ENCODE measurements at places on chromosomes 4 and X.

GRCh38 chr4:41976775-41977516, 4.6 kb upstream of the DCAF4L1 start:
- no peak for DNase-seq

GRCh38 chr4:149293046-149293649, 522.5 kb downstream of the IQCM start:
- DNase-seq: no peak

DNA sequence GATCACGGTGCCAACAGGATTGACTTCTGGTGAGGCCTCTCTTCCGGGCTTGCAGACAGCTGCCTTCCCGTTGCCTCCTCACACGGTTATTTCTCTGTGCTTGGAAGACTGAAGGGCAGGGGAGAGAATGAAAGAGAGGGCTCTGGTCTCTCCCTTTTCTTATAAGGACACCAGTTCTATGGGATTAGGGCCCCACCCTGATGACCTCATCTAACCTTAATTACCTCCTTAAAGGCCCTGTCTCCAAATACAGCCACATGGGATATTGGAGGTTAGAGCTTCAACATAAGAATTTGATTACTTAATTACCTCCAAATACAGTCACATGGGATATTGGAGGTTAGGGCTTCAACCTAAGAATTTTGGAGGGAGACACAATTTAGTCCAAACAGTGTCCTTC, 46.5 kb downstream of the EVC start:
- no peak for DNase-seq

DNA sequence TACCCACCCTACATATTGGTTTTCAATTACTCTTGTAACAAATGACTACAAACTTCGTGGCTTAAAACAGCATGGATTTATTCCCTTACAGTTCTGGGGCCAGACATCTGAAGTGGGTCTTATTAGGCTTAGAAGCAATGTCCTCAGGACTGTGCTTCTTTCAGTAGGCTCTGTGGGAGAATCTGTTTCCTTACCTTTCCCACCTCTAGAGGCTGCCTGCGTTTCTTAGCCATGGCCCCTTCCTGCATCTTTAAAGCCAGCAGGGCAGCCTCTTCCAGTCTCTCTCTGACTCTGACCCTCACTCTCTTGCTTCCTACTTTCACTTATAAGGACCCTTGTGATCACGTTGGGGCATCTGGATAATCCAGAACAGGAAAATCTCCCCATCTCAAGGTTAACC, 252.5 kb upstream of the PGRMC2 start:
- DNase-seq: no peak

DNA sequence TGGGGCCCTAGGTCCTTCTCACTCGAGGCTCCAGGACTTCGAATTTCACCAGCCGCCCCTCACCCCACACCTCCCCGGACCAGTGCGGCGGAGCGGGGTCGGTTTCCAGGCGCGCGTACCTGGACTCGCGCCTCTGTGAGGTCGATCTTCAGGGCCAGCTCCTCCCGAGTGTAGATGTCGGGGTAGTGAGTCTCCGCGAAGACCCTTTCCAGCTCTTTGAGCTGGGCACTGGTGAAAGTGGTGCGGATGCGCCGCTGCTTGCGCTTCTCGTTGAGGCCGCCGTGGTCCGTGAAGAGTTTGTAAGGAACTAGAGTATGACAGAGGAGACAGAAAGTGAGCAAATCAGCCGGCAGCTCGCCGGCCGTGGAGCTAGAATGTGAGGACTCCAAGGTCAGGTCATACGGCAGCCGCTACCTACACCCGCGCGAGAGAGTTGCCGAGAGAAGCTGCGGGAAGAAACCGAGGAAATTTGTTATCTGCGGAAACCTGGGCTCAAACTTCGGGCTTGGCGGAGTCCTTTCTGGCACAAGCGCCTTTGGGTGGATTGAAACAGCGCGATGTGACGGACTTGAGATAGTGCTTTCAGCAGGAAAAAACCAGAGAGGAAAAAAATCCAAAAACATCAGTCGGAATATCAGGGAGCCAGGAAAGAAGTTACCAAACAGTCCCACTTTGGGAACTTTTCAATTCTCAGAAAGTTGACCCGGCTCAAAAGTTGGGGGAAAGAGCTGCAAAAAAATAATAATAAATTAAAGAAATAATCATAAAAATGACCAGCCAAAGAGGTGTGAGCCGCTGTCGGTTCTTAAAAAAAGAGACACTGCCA, 1.1 kb downstream of the PHOX2B start:
- peak; percentile 36 for DNase-seq

- no peak for DNase-seq
These were observed 18.6 kb downstream of the SHOX start for GRCh38 chrX:649166-649565.

- no peak for DNase-seq
These were observed 399.9 kb upstream of the PITX2 start for GRCh38 chr4:111022758-111023157.

DNA sequence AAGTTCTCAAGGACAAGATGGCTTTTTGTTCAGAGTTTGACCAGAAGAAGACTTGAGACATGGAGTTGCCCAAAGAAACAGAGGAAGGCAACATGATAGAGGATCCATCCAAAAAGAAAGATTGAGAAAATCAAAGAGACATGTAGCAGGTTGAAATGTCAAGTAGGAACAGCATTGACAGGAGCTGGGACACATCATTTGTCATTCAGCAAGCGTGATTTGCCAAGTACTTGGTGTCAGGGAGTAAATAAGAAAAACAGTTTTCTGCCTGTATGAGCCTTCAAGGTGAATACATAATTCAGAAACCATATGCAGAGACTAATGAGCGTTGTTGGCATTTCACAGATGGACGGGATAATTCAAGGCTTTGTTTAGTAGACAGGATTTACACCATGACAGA, 11.2 kb downstream of the SMIM31 start:
- no peak for DNase-seq

- no peak for DNase-seq
These were observed 51.9 kb downstream of the CC2D2A start for GRCh38 chr4:15521442-15522039.

DNA sequence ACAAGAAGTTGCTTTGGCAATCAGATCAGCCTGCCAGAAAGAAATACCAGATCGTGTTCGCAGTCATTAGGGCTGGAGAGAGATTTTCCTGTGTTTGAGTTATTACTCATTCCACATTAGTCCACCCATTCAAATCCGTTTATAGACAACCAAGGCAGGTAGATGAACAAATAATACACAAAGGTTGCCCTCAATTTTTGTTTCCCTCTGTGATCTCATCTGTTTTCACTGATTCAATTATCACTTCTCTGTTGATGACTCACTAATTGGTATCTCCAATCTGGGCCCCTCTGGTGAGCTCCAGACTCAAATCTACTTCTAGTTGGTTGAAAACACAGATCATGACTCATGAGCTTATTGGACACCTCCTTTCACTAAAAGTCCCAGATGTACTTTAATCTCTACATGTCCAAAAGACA, 54.5 kb downstream of the CHM start:
- DNase-seq: no peak

- no peak for DNase-seq
These were observed 112.2 kb upstream of the ENPP6 start for GRCh38 chr4:184329659-184330400.

GRCh38 chr4:171876636-171877035, 63.4 kb downstream of the GALNTL6 start:
- DNase-seq: no peak

DNA sequence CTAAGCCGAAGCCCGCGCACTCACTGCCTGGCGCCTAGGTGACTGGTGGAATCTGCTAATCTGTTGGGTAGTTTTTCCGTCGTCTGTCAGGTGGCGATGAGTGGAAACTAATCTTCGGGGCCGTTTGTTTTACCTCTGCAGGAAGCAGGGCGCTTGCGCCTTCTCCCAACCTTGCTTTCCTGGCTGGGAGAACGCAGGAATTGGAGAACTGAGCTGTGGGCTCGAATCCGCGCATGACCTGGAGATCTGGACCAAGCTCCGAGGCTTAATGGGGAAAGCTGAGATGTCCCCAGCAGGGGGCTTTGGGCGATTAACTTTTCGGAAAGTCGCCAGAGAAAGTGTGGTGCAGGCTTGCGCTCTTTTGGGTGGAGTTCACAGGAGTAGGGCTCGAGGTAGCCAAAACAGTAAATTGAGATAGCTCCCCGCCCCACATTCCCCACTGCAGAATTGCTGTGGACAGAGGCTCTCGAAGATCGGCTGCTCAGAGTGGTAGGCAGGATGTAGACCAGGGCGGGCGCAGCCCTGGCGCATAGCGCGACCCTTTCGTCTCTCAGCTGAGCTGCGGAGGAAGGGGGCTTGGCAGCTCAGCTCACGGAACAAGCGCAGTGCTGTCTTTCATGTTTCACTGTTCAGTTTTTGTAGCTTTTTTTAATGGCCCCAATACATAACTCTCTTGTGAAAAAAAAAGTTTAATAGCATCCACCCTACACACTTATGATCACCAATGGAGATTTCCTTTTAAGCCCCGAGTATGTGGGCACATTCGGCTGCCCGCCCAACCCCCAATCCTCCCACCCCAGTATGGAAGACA, 2.7 kb upstream of the FGF5 start:
- no peak for DNase-seq

DNA sequence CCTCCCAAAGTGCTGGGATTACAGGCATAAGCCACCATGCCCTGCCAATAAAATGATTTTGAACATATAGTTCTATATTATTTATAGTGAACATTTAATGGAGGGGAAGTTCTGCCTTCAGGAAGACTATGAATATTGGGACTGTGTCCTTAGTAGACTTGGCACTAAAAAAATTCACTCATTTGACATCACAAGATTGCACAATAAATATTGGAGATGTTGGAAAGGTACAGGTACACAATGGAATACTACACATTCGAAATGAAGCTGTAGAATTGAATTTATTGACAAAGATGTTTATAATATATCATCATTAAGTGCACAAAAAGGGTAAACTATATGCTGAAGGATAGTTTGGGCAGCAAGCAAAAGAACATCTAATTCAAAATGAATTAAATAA, 13.0 kb upstream of the TMPRSS11E start:
- DNase-seq: no peak

DNA sequence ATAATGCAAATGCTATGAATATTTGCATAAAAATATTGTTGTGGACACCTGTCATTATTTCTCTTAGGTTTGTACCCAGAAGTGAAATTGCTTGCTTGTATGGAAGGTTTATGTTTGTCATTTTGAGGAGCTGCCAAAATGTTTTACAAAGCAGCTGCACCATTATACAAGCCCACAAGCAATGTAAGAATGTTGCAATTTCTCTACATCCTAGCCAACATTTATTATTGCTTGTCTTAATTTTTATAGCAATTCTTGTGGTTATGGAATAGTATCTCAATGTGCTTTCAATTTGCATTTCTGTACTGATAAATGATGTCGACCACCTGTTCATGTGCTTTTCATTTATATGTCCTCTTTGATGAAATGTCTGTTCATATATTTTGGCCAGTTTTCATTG, 18.7 kb upstream of the RBMX start:
- no peak for DNase-seq

DNA sequence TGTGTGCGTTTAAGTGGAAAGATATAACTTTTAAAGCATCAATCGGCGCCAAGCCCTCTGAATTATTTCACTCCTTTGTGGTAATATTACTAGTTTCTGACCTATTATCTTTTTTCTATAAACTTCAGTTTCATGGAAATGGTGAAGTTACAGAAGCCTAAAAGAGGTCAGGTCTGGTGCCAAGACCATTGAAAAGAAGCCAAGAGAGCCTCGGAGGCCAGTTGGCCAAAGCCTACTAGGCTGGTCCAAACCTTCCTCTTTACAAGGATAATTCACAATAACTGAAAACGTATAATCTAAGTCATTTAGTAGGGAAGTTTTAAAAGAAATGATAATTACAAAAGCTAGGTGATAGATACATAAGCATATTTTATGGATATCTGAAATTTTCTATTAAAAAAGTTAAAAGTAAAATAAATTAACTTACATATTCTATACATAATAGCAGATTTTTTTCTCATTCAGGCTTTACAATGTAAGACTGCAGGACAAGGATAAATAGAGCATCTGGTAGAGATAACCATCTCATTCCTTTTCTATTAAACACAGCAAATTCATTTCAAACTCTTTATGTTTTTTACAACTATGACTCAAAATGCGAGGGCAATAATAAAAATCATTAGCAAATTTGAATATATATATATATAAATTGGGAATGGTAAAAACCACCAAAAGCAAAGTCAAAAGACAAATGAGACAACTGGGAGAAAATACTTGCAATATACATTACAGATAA, 49.2 kb downstream of the WDFY3 start:
- DNase-seq: no peak

DNA sequence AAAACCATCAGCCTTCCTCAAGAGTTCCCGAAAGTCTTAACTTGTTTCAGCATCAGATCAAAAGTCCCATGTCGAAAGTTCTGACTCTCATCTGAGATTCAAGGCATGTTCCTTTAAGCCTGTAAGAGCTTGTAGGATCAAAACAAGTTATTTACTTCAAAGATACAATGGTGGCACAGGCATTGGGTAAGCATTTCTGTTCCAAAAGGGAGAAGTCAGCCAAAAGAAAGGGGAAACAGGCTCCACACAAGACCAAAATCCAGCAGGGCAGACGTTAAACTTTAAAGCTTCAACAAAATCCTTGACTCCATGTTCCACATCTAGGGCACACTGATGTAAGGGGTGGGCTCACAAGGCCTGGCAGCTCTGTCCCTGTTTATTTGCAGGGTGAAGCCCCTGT, 91.7 kb downstream of the FHDC1 start:
- no peak for DNase-seq

DNA sequence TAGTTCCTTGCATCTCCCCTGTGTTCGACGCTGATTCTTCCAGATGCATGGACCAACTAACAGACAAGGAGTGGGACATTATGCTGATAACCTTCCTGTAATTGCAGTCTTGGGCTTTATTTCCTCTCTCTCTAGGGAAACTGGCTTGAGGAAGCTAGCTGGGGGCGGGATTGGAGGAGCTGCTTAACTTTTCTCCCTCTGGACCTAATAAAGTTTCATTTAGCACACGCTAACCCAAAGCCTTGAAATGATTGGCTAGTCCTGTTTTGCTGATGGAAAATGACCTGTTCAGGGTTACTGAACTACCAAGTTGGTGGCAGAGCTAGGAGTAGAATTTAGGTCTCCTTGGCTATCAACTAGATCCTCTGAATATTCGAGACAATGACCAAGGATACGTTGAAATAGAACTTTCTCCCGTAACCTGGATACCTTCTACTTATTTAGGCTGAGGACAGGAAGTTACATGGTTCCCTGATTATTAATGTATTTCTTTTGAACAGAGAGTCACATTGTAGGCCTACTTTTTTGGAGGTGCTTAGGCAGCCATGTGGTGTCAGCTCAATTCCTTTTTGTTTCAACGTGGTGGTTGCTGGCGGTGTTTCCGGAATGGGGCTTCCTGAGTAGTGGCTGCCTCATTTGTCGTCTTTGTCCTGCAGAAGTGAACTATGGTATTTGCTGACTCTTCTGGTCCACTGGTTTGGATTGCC, 2.0 kb downstream of the PGK1 start:
- DNase-seq: no peak

DNA sequence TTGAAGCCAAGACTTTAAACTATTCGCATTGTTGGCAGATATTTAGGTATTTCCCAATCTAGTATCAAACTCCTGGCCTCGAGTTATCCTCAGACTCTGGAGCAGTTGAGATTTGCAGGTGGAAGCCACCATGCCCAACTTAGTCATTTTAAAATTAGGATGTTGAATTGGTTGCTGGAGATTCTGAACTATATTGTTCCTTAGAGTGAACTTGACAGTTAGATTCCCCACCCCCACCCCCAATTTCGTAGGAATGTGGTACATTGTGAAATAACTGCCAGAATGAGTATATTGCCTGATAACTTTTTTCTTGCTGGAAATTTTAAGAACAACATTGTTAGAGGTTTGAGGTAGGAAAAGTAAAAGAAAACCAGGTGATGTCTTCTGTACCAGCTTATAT, 2.3 kb downstream of the NOCT start:
- no peak for DNase-seq

GRCh38 chrX:111483135-111483534, 28.3 kb upstream of the SERTM2 start:
- no peak for DNase-seq
